ENCODE measurements at places on chromosomes 2 and 18.

GRCh38 chr2:149661844-149662243, 74.3 kb upstream of the MMADHC start:
- DNase-seq = no peak

DNA sequence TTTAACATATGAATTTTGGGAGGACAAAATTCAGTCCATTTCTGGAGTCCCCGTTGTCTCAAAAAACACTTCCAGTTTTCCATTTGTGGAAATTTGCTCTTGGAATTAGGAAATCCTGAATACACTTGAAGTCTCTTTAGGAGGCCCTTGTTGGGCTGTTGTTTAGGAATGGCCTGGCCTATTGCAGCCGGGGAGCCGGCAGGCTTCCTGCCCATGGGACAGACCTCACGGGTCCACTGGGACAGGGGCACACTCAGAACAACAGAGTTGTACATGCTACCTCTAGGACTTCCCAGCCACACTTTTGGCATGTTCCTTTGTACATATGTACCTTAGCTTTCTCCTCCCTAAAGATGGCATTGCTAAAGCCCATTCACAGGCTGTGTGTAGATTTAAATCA, 57.3 kb downstream of the ACOXL start:
- DNase-seq = no peak

DNA sequence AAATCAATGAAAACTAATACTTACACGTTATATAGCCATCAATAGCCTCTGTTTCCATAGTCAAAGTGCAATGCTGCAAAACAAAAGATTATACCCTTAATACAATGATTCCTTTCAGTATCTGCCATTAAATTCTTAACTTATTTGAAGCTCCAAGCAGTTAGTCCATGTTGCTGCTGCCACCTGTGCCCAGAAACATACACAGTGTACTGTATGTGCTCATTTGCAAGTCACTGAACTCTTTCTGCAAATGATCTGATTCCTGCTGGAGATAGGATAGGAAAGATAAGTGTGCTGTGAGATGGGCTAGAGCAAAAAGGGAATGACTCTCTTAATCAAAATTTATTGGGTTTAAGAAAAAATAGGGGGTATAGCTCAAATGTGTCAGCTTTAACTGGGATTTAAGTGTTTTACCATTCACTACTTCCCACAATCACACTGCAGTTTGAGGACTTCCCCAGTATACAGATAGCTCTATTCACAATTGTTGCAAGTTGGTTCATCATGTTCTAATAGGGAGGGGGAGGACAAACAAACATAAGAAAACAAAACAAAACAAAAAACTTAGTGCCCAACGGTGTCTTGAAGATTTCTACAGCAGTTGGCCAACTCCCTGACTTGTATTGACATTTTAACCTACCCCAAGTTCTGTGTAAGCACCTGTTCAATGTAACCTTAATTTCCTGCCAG, 2.7 kb downstream of the IKZF2 start:
- DNase-seq = no peak

DNA sequence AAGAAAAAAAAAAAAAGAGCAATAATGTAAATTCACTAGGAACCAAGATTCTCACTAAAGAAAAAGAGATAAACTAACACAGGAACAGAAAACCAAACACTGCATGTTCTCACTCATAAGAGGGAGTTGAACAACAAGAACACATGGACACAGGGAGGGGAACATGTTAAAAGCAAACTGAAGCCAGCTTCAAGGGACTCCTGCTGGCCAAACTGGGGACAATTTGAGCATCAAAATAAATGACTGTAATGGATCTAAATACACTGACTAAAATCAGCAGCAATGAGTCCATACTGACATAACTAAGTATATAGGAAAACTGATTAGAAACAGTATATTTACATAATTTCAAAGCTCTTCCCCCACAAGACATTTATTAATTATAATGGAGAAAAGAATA, 73.0 kb downstream of the FARSB start:
- no peak for DNase-seq

GRCh38 chr2:75528221-75528977, 32.3 kb downstream of the EVA1A start:
- no peak for DNase-seq
